ENCODE measurements at places on chromosomes 11 and 22.

DNA sequence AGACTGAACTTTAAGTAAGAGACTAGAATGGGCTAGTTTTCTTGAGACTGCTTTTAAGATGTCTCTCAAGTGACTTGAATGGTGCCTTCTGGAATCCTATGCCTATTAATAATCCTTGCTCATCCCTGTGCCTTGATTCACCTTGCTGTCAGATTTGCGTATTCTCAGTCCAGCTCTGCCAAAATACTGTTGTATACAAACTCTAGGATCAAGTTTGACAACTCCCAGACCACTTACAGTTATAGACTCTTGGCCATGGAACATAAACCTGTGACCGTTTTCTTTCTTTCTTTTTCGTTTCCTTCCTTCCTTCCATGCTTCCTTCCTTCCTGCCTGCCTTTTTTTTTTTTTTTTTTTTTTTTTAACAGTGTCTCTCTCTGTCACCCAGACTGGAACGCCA, 2390.9 kb upstream of the RAG2 start:
- no peak for DNase-seq

DNA sequence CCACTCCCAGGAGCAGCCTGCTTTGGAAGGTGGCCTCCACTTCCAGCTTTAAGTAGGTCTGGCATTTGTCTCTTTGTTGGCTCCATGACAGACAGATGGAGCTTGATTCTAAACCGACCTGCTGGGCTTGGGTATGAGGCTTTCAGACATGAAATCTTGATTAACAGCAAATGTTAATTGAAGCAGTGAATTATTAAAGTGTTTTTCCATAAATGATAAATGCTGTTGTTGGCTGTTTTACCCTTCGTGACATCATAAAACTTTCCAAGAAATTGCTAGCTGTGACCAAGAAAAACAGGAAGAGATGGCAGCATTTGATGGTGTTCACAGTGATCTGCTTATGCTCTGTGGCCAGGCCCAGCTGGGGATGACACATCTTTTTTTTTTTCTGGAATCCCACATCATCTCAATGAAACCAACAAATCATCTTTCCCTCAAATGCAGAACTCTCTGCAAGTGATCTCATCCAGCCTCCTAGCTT, 66.1 kb downstream of the RBMXL2 start:
- DNase-seq, result no peak

- no peak for DNase-seq
Measured at GRCh38 chr11:115911613-115912346, 407.6 kb upstream of the CADM1 start.

DNA sequence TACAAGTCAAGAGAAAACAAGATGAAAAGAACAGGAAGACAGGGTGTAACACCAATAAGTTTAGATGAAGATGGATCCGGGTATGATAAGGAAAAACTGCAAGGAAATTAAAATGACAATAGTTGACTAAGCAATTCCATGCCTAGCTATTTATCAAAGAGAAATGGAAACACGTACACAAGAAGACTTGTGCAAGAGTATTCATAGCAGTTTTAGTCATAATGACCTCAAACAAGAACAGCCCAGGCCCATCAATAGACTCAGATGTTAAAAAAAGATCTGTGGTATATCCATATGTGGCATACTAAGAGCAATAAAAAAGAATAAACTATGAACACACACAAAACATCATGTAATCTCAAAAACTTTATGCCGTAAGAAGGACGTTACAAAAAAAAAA, 33.2 kb downstream of the SLC5A12 start:
- no peak for DNase-seq

DNA sequence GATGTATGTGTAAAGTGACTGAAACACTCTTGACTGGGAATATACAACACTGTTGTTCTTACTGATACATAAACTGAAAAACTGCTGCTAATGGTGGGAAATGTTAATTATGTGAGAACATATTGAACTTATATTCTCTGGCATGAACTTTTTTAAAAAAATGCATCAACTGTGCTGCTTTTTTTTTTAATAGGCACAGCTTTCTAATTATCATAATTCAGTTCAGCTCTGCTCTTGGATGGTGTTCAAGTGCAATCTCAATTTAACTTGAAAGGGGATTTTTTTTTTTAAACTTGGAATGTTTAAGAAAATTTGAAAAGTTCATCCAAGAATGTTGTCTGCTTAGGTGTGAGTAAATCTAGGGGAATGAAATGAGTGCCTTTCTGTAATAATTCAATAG, 5.2 kb downstream of the TEAD1 start:
- no peak for DNase-seq

DNA sequence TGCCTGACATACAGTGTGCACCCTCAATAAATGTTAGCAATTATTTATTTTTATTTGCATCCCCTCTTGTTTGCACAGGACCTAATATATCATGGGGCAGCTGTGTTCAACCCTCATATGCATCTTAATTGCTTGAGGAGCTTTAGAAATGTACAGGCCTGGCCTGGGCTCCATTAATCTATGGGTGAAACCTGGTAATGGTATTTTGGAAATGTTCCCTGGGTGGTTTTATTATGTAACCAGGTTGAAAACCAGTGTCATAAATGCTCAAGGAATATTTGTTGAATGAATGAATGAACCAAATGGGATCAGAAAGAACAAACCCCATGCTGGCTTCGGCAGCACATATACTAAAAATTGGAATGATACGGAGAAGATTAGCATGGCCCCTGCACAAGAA, 84.0 kb upstream of the PICALM start:
- DNase-seq, result no peak

- no peak for DNase-seq
Measured at GRCh38 chr11:75450236-75450635, 17.2 kb upstream of the KLHL35 start.

DNA sequence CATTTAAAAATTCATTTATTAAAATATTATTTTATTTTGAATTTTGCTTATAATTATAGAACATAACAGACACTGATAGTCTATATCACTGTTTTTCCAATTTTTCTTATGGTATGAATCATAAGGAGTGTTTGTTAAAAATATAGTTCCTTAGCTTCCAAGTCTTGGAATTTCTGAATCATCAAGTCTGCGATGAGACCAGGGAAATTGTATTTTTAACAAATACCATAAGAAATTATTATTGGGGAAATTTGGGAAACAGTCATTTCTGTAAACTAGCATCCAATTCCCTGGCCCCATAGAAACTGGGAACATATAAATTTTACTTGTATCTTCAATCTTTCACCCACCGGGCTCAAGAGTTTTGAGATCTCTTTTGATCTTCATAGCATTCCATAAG, 38.0 kb upstream of the PICALM start:
- no peak for DNase-seq

Data from stimulated activated CD4-positive, alpha-beta T cell treated with anti-CD3 and anti-CD28 coated beads, Interleukin-2, amount 100 ng/mL, for 4 hours (primary cell).